ENCODE measurements at places on chromosomes 1 and 21.

DNA sequence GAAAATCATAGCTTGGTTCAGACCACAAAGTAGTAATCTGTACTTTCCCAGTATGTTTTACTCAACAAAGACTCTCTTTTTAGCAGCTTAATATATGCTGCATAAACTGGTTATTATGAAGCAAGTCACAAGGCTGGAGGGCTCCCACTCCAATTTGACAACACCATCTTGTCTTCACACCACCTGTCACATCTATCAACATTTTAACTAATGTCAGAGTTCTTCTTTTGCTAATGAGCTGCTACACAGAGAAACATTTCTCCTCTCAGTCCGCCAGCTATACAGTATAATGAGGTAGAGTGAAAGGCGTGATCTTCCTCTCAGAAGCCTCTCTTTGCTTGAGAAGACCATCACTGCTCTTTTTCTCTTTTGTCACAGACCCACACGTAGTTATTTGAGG lies 230.1 kb downstream of the BARHL2 start:
- DNase-seq = no peak

DNA sequence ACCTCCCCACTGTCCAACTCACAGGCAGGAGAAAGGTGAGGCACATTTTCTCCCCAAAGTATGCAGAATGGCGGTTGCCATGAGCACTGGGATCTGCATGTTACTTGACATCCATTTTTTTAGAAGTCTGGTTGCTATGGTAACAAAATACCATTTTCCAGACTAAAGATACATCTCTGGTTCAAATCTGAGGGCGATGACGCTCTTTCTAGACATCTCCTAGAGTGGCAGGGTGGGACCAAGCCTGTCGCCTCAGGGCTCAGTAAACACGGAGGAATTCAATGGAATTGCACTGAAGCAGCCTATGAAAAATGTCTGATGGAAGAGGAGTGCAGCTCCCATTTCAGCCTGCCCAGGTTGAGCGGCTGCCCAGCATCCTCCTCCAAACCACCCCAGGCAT lies 21.5 kb upstream of the FAM43B start:
- no peak for DNase-seq

DNA sequence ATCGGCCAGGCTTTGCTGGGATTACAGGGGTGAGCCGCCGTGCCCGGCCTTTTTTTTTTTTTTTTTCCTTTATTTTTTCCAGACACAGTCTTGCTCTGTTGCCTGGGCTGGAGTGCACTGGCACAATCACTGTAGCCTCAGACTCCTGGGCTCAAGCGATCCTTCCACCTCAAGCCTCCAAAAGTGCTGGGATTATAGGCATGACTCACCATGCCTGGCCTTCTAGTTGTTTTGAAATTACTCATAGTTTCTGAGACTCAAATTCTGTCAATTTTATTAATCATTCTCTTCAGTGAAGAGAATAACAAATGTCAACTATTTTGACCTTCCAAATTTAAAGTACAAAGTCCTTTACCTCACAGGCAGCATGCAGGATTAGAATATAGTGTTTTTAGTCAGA lies 374.5 kb downstream of the PLA2G4A start:
- DNase-seq = no peak

DNA sequence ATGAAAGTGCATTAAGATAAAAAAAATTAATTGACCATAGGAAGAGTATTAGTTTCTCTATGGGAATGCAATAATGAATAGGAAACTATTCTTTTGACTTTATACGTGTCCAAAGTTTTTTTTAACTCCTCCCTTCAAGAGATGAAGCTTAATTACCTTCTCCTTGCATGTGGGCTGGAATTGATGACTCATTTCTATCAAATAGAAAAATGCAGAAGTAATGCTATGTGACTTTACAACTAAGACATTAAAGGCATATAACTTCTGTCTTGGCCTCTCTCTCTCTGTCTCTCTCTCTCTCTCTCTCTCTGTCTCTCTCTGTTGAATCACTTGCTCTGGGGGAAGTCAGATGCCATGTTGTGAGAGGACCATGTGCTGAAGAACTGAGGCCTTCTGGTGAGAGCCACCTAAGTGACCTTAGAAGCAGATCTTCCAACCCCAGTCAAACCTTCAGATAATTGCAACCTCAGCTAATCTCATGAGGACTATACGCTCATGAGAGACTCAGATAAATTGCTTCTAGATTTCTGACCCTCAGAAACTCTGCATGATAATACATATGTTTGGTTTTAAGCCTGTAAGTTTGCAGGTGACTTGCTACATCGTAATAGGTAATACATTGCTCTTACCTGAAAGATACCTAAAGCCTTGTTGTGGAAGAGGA lies 414.2 kb downstream of the KCNT2 start:
- DNase-seq = no peak

DNA sequence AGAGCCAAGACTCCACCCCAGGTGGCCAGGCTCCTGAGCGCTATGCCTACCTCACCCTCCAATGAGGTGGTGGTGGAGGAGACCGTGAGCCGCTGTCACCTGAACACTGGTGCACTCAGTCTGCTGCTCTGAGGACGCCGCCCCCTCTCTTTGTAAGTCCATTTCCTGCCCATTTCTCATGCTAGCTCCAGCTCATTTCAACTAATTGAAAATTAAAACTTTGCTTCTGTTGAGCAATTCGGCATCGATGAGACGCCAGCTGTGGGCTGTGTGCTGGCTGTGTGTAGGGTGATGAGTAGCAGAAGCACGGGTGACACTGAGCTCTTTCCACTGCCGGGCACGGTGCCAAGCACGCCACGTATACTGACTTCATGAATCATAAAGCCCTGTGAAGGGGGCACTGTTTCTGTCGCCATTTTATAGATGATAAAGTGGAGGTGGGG lies 11.2 kb downstream of the TNFRSF1B start:
- DNase-seq = peak; percentile 93

GRCh38 chr1:198245379-198245778 lies 88.6 kb downstream of the NEK7 start:
- DNase-seq = no peak

DNA sequence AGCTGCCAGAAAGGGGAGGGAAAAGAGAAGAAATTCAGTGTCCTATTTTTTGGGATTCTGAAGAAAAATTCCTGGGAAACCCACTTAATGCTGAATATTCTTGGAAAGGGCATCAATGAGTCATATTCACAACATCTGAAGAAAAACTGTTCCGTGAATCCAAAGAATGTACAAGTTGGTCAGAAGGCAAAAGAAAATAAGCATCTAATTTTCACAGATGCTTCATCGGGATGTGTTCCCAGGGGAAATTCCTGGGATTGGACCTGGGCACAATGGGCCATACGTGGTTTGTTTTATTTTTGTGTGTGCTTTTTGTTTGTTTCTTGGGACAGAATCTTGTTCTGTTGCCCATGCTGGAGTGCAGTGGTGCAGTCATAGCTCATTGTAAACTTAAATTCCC lies 112.2 kb downstream of the MAP3K21 start:
- DNase-seq = no peak

DNA sequence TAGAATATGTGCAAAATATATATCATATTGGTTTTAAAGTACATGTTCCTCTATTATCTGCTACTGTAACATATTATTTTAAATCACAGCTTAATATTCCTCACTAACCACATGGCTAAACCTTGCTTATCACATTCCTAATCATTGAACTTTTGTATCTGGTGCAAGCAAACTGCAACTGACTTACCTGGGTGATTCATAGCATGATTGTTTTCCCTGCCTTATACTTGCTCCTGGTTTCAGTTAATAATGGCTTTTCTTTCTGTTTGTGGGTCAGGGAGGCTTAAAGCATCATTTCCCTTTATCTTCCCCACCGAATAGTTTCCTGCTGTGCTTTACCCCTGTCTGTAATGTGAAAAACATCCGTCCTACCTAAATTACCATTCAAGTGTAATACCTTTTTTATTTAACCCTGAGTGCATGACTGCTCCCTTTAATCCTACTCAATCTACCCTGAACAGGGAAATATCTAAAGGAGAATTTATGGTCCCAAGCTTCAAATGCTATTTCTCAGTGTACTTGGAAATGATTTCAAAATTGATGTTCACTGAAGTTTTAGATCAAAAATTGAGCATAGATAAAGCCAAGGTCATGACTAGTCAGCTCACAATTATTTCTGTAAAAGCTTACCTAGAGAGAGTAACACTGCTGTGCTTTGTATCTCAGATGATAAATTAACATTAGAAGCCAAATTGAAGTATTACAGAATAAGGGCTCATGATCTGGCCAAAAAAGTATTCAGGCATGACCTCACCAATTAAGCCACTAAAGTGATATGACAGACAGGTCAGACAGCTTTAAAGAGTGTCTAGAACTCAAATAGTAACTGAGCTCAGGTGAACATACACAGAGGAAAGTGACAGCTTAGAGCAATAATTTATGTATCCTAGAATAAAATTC lies 507.1 kb downstream of the BRINP3 start:
- DNase-seq = no peak

- no peak for DNase-seq
Observed at GRCh38 chr1:203089001-203089650, 3.3 kb upstream of the MYOG start.

GRCh38 chr1:213852107-213852506 lies 135.7 kb upstream of the PROX1 start:
- peak; percentile 45 for DNase-seq

GRCh38 chr1:98203466-98203865 lies 282.6 kb upstream of the DPYD start:
- no peak for DNase-seq

DNA sequence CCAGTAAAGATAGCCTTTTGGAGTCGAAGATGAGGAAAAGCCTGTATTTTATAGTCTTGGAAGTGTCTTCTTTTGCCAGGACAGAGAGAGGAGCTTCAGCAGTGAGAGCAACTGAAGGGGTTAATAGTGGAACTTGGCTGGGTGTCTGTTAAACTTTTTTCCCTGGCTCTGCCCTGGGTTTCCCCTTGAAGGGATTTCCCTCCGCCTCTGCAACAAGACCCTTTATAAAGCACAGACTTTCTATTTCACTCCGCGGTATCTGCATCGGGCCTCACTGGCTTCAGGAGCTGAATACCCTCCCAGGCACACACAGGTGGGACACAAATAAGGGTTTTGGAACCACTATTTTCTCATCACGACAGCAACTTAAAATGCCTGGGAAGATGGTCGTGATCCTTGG lies at the start of gene VCAM1:
TSS of gene VCAM1 (plus strand) at position 253 of the 400 bp plus-strand sequence. CDS start at position 372, 119 bp downstream.
- no peak for DNase-seq

GRCh38 chr1:116460261-116460660 lies 87.2 kb downstream of the ATP1A1 start:
- no peak for DNase-seq

DNA sequence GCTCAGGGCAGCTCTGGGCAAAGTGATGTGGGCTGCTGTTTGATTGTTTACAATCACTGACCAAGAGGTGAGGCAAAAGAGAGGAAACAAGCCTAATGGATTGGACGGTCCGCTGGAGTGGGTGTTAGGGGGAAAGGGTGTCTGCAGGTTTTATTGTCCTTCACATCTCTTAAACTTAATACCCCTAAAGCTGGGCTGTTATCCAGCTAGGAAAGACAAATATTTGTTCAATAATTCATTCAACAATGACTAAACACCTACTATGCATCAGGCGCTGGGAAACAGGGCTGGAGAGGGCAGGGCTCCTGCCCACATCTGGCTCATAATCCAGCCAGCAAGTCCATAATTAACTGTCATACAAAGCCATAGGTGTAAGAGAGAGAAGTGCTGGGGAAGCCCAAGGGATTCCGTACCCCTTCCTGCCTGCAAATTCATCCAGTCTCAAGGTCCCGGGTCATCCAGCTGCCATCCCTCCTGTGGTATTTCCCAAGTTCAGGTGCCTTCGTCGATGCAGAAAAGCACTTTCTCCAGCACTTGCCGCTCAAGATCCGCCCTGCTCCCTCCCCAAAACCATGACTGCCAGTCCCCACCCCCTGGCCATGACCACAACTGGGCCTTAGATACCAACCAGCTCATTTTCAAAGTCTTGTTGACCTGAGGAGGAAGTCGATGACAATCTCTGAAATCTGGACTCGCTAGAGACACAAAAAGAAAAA lies 10.7 kb downstream of the TMEM63A start:
- no peak for DNase-seq

DNA sequence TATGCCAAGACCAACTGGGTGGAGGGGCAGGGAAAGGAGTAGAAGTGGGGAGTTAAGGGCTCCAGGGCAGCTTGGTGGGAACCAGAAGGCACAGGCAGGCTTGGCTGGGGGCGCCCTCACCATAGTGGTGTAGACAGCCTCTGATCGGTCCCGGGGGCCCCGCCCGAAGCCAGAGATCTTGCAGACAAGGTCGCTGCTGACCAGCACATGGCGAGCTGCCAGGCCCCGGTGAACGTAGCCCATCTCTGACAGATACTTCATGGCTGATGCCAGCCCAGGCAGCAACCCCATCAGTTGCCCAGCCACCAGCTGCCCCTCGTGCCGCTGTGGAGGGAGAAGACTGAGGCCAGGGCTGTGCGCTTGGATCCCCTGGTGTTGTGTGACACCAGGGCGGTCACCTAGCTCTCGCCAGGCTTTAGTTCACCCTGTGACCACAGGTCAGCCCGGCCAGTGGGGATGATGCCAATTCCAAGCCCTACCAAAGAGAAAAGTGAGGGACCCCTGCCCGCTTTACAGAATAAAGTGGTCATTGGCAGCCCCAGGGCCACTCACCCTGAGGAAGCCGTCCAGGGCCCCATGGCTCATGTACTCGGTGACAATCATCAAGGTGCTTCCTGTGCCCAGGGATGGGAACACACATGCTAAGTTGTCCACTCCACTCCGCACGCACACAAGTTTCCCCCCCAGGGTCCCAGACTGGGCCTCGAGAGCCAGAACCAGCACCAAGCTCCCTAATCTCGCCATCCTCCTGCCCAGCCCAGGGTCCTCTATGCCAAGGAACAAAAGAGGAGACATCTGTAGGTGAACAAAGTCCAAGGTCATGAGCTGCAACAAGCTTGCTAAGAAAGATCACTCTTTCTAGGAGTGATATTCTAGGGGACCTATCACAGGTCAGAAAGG lies 28.2 kb downstream of the CDCA8 start:
- no peak for DNase-seq

GRCh38 chr1:94658221-94658620 lies 116.7 kb upstream of the F3 start:
- DNase-seq = no peak

GRCh38 chr1:73953586-73953985 lies 244.4 kb downstream of the LRRIQ3 start:
- DNase-seq = no peak

DNA sequence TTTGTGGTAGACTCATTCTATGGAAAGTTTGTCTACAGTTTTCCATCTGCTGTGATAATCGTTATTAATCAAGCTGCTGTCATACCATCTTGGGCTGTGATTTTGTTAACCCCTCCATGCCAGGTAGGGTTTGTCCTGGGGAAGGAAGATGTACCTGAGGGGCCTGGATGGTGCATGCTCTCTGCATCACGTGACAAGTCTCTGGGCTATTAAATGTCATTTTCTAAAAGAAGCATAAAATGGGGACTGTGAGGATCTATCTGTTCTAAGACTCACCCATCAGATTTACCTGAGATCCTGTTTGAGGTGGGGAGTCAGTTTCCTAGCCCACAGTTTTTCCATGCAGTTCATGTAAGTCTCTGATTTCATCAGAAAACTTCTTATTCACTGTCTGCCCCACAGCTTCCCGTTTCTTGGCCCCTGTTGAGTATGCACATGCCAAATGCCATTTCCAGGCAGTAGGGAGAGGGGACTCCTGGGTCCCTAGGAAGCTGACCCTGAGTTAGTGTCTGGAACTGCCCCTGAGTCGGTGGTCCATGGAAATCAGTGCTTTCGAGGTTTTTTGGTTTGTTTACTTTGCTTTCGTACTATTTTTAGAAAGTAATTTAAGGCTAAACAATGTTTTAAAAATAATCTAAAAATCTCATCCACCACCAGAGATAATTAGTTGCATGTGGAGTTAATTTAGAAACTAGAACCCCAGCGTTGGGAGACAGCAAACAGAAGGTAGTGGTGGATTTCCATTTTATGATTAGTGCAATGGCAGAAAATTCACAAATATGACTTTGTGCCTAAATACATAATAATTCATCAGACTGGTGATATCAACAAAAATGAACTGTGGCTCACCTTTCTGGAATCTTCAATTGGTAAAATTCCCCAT lies 46.7 kb downstream of the ZBTB18 start:
- DNase-seq = no peak

Data from T-cell (primary cell).